ENCODE measurements at places on chromosomes 2 and 18.

DNA sequence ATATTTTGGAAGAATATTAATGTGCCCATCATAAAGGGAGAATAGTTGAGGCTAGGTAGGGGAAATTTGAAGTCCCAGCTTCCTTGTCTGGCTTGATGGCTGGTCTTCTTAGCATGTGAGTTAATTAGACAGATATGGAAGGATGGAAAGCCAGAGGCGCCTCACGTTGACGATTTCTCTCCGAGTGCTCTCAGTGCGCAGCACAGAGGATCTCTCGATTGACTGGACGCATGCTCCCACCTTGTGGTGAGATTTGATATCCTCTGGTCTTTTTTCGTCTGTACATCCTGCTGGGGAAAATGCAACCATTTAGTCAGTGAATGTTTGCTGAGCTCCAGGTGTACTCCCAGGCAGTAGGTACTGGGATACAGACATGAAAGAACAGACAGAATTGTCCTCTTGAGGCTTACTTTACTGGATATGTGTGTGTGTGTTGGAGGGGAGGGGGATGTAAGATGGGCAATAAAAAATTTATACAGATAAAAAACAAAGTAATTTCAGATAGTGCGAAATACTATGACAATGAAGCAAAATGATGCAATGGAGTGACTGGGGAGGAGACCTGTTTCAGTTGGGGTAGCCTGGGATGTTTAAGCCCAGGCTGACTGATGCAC lies 66.9 kb upstream of the ZNG1B start:
- DNase-seq = peak; percentile 45

- no peak for DNase-seq
Observed at GRCh38 chr2:153967248-153967973, 95.7 kb downstream of the GALNT13 start.

- no peak for DNase-seq
Observed at GRCh38 chr2:85413592-85414420, 3.6 kb upstream of the CAPG start.

- no peak for DNase-seq
Observed at GRCh38 chr2:211766689-211767088, 771.9 kb downstream of the ERBB4 start.

DNA sequence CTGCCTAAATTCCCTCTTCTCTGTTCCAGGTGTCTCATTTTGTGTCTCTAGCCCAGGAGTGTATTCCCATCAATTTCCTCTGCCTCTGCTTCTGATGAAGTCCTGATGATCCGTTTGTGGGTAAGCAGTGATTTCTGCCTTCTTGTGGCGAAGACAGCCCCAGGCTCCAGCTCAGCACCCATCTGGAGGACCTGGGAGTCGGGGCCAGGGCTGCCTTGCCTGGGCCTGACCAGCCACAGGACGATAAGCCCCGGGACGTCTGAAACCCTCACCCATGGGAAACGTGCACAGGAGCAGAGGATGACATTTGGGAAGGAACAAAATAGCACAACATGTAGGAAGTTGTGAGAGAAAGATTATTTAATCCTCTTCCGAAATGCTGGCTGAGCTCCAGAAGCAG lies 206.9 kb downstream of the FBXO15 start:
- DNase-seq = no peak

DNA sequence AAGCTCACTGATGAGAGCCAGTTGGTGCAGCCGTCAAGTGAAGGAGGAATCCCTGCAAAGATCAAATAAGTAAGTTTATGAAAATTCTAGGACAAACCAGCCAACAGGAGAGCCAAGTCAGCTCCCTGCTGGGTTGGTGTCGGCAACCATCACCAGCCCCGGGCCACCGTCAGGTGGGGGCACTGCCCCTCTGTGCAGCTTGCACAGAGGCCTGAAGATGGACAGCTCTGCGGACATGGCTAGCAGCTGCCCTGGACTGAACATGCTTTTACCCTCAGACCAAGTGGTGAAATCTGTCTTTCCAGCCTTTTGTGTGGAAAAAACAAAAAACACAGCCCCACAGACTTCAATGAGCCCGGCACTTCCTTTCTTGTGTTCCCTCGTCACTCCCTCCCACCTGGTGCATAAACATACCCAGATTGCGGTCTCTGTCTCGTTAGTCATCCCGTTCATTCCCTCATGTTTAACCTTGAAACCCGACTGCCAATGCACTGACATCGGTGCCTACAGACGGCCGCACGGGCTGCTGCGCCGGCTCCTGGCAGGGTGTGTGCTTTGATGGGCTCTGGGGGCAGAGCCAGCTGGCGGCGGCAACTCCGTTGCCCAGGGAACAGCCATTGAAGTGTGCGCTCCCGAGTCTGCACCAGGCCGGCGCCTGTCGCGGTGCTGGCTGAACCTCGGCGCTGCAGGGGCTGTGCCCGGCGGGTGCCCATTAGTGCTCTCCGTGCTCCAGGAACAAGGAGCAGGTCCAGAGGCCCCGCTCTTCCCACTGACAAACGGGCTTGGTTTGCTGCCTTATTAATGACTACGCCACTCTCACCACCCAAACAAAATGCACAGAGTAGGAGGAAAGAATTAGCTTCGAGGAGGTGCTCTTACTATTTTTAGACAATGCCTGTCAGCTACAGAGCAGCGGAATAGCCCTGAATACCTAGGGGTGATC lies 95.3 kb downstream of the EIPR1 start:
- no peak for DNase-seq

Measured in T-helper 9 cell (primary cell).